Neuronal stem cell (in vitro differentiated cells): ENCODE measurements at places on chromosomes 12 and 14.
A peak's percentile ranks its signal among the peaks of the same experiment; 100 is the strongest.

DNA sequence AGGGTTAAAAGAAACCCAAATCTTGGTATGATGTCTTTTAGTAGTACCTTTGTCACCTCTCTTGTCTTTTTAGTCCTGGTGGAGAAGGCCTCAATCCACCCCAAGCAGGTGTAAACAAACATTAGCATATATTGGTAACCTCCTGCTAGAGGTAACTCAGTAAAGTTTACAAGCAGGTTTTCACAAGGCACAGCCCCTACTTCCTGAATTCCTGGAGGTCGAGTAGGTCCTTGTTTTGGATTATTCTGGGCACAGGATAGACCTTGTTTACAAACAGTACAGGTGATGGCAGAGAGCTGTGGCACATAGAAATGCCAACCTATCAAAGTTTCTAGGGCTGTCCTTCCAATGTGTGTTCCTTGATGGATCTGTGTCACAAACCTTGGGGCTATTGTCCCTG lies 99.1 kb downstream of the ALG10 start:
- H3K4me3 ChIP-seq: no peak overlapping the region
- H3K27me3 ChIP-seq: no peaks in the 10 kb centered on the region
- no peaks in the 10 kb centered on the region for H3K36me3 ChIP-seq
- no peak for DNase-seq
- H3K27ac ChIP-seq: no peak overlapping the region

GRCh38 chr12:104578453-104578852 lies 121.7 kb downstream of the CHST11 start:
- no peaks in the 10 kb centered on the region for H3K27me3 ChIP-seq
- DNase-seq: no peak
- H3K4me3 ChIP-seq: no peak overlapping the region
- no peak overlapping the region for H3K27ac ChIP-seq
- peaks cover 10% of the 10 kb centered on the region for H3K4me1 ChIP-seq
- H3K36me3 ChIP-seq: no peaks in the 10 kb centered on the region

DNA sequence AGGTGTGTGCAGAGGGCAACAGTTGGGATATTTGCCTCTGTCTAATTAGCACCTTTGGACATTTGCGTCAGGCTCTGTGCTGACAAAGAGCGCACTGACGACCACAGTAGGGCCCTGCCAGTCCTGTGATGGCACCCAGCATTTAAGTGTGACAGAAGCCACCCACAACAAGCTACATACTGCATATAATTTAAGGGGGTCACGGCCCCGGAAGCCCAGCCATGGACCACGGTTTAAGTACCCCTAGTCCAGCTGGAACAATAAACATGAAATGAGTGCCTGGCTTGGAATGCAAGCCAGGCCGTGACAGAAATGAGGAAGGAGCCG lies 16.8 kb upstream of the DYNC1H1 start:
- DNase-seq: no peak
- H3K27me3 ChIP-seq: peaks cover 3% of the 10 kb centered on the region
- H3K4me3 ChIP-seq: peak overlapping the region; percentile 95
- no peaks in the 10 kb centered on the region for H3K36me3 ChIP-seq

DNA sequence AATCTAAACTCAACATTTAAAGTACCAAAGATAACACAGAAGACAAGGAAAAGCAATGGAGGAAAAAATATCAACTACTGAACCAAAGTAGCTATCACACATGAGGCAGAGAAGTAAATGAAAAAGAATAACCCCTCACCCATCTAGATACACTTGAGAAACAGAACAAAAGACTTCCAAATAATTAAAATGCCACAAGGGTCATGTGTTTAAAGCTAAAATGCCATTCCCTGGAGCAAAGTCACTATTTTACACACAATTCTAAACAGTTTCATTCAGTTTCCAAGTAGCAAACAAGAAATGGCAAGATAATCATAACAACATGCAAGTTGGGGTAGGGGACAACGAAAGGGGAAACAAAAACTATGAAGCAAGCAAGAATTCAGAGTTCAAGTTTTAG lies 12.0 kb downstream of the OSBPL8 start:
- H3K27me3 ChIP-seq: no peaks in the 10 kb centered on the region
- H3K36me3 ChIP-seq: no peaks in the 10 kb centered on the region
- no peak overlapping the region for H3K27ac ChIP-seq
- no peak for DNase-seq
- H3K4me1 ChIP-seq: peaks cover 28% of the 10 kb centered on the region

- no peak for DNase-seq
- H3K27ac ChIP-seq: no peak overlapping the region
- no peak overlapping the region for H3K4me3 ChIP-seq
These were observed 124.1 kb downstream of the GALC start for GRCh38 chr14:87868920-87869319.

DNA sequence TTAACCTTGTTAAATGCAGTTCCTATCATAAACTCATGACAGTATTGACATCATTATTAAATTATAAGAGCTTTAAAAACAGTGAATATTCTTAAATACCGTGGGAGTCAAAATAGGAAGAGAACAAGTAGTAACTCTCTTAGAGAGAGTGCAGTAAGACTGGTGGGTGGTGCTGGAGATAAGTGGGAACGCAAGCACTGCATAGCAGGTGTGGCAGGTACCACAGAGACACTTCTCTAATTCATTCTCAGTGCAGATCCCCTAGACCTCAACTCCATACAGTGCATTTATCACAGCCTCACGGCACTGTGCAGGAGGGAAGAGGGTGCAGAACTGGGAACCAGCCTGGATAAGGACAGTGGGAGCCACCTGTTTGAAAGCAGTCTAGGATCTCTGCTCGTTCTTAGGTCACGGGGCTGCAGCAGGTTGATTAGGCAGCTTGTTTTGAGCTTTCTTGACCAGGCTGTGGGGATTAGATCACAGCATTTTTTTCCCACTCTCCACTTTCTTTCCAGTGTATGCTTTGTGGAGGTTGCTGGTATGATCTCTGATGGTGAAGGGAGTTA lies 165.6 kb downstream of the PRKCH start:
- DNase-seq: no peak
- H3K4me3 ChIP-seq: no peak overlapping the region
- H3K27me3 ChIP-seq: no peaks in the 10 kb centered on the region
- H3K27ac ChIP-seq: no peak overlapping the region
- H3K36me3 ChIP-seq: no peaks in the 10 kb centered on the region

GRCh38 chr14:70340002-70340401 lies 19.5 kb downstream of the COX16 start:
- no peaks in the 10 kb centered on the region for H3K27me3 ChIP-seq
- no peak for DNase-seq
- no peak overlapping the region for H3K4me3 ChIP-seq
- H3K36me3 ChIP-seq: peaks cover 49% of the 10 kb centered on the region
- H3K27ac ChIP-seq: no peak overlapping the region
- H3K4me1 ChIP-seq: no peaks in the 10 kb centered on the region

DNA sequence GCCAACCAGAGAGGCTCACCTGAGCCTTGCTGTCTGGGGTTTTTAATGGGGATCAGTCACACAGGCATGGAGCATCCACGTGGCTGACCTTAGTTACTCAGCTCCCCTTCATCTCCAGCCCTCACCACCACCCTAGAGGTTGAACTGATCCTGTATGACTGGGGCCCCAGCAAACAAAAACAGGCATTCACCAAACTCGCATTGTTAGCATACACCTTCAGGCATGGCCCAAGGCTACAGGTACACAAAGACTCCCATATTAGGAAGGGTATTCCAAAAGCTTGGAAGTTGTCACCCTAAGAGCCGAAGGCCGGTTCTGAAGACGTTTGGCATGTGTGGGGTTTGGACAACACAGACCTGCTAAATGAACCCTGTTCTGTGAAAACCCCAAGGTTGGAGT lies 10.0 kb downstream of the DNAH10 start:
- H3K4me3 ChIP-seq: no peak overlapping the region
- no peak for DNase-seq
- no peak overlapping the region for H3K27ac ChIP-seq
- H3K27me3 ChIP-seq: no peaks in the 10 kb centered on the region
- no peaks in the 10 kb centered on the region for H3K4me1 ChIP-seq

- no peak for DNase-seq
- peaks cover 30% of the 10 kb centered on the region for H3K36me3 ChIP-seq
- peaks cover 8% of the 10 kb centered on the region for H3K4me1 ChIP-seq
- H3K27ac ChIP-seq: peak overlapping the region; percentile 74
- no peak overlapping the region for H3K4me3 ChIP-seq
These were observed 221.1 kb upstream of the RGS6 start for GRCh38 chr14:71711125-71711524.

- H3K4me3 ChIP-seq: no peak overlapping the region
- DNase-seq: no peak
- no peak overlapping the region for H3K27ac ChIP-seq
These were observed 38.4 kb downstream of the LRP6 start for GRCh38 chr12:12228402-12228801.

- peaks cover 3% of the 10 kb centered on the region for H3K4me1 ChIP-seq
- no peaks in the 10 kb centered on the region for H3K27me3 ChIP-seq
- H3K27ac ChIP-seq: no peak overlapping the region
- peak; percentile 41 for DNase-seq
These were observed 6.5 kb downstream of the NFE2 start for GRCh38 chr12:54294152-54294952.

DNA sequence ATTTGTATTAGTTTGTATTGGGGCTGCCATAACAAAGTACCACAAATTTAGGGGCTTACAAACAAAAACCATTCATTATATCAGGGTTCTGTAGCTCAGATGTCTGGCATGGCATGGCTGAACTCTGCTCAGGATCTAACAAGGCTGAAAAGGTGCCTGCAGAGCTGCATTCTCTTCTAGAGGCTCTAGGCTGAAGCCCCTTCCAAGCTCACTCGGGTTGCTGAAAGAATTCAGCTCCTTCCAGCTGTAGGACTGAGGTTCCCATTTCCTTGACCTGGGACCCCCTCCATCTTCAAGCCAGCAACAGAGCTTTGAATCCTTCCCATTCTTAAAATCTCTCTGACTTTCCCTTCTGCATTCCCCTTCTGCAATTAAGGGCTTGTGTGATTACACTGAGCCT lies 90.7 kb downstream of the NUAK1 start:
- H3K27ac ChIP-seq: no peak overlapping the region
- H3K4me1 ChIP-seq: peaks cover 6% of the 10 kb centered on the region
- DNase-seq: no peak
- no peaks in the 10 kb centered on the region for H3K36me3 ChIP-seq
- no peaks in the 10 kb centered on the region for H3K27me3 ChIP-seq
- no peak overlapping the region for H3K4me3 ChIP-seq

DNA sequence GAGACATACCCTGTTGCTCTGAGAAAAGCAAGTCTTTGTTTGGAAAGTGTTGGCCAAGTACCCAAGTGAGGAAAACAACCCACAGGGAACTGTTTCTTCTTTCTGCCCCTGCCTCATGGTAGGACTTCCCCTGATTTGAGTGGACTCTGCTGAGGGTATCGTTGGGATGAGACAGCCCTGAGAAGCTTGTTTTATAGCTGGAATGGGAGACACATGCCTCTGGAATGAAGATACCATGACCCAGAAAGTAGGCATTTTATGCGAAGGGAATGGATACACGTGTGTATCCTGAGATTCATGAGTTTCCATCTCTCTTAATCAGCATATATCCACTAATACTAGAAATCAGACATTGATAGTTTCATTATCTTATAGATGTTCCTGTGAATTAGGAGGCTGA lies 382.3 kb downstream of the ATP23 start:
- H3K36me3 ChIP-seq: no peaks in the 10 kb centered on the region
- H3K27me3 ChIP-seq: no peaks in the 10 kb centered on the region
- no peaks in the 10 kb centered on the region for H3K4me1 ChIP-seq
- no peak overlapping the region for H3K4me3 ChIP-seq
- H3K27ac ChIP-seq: no peak overlapping the region

GRCh38 chr12:94289461-94290312 lies 141.3 kb downstream of the PLXNC1 start:
- no peaks in the 10 kb centered on the region for H3K27me3 ChIP-seq
- H3K4me3 ChIP-seq: no peak overlapping the region
- no peaks in the 10 kb centered on the region for H3K36me3 ChIP-seq

GRCh38 chr14:24435998-24436354 lies 6.2 kb downstream of the KHNYN start:
- peaks cover 2% of the 10 kb centered on the region for H3K4me1 ChIP-seq
- H3K27ac ChIP-seq: no peak overlapping the region
- no peaks in the 10 kb centered on the region for H3K27me3 ChIP-seq
- DNase-seq: no peak
- no peak overlapping the region for H3K4me3 ChIP-seq

- H3K27ac ChIP-seq: no peak overlapping the region
- no peak for DNase-seq
- H3K27me3 ChIP-seq: no peaks in the 10 kb centered on the region
- no peaks in the 10 kb centered on the region for H3K36me3 ChIP-seq
- H3K4me3 ChIP-seq: no peak overlapping the region
These were observed 14.6 kb downstream of the CFAP54 start for GRCh38 chr12:96503976-96504375.

DNA sequence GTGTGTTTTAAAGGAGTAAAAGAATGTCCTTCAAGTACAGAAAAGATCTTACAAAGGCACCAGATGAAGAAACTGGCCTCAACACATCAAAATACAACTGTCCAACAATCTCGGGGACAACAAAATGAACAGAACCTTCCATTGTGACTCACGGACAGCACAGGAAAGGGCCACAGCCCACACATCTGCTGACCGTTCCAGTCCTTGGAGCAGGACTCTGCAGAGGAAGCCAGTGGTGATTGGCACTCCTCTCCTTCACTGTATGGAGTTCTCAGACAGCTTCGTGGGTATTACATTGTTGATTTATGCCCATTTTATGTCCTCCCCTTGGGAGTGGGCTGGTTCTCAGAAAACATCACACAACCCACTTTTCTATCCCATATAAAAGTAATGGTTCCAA lies 32.5 kb upstream of the TC2N start:
- no peaks in the 10 kb centered on the region for H3K27me3 ChIP-seq
- H3K36me3 ChIP-seq: no peaks in the 10 kb centered on the region
- DNase-seq: no peak
- no peak overlapping the region for H3K27ac ChIP-seq
- H3K4me3 ChIP-seq: no peak overlapping the region
- peaks cover 2% of the 10 kb centered on the region for H3K4me1 ChIP-seq

DNA sequence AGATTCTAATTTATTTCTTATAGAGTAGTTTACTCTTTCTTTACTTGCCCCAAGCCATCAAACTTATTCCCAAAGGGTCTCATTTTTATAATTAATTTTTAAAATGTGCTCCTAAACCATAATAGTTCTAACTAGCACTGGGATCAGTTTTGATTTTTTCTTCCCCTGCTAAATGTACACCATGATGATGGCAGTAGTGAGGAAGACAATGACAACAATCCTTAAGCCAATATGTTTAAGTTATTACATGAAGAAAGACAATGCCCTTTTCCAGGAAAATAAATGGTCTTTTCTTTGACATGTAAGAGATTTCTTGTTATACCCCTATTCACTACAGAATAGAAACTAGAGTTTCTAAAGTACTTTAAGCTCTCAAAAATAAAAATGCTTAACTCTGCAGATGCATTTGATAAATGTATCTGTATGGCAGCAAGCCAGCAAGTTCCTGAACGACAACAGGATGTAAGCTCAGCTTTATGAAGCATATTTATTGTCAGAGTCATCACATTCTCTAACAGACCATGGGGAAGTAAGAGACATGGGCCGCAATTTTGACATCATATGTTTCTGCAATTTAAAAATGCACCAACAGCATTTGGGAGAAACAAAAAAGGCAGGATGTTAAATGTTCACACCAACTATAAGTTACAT lies 36.0 kb upstream of the SNX6 start:
- no peak overlapping the region for H3K27ac ChIP-seq
- no peaks in the 10 kb centered on the region for H3K36me3 ChIP-seq
- no peaks in the 10 kb centered on the region for H3K4me1 ChIP-seq

GRCh38 chr12:93363841-93364297 lies 13.9 kb upstream of the NUDT4 start:
- no peak overlapping the region for H3K4me3 ChIP-seq
- H3K27me3 ChIP-seq: no peaks in the 10 kb centered on the region
- DNase-seq: no peak
- H3K4me1 ChIP-seq: peaks cover 2% of the 10 kb centered on the region
- no peak overlapping the region for H3K27ac ChIP-seq
